ENCODE measurements at places on chromosomes 11 and 22.

DNA sequence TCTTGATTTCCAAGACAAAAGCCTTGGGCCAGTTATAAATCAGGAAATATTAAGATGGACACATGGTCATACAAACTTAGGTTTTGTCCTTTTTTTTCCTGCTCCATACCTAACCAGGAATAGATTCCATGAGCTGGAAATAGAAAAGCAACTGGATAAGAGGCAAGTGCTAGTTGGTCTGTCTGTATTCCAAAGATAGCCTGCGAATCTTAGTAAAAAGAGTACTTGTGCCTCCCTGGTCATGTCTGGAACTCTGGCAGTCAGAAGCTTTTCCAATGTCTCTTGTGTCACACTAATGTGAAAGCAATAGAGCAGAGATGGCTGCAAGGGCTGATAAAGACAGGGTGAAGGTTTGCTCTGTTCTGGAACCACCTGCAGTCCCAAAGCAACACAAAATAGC lies 590.2 kb upstream of the ANO5 start:
- DNase-seq, result no peak

DNA sequence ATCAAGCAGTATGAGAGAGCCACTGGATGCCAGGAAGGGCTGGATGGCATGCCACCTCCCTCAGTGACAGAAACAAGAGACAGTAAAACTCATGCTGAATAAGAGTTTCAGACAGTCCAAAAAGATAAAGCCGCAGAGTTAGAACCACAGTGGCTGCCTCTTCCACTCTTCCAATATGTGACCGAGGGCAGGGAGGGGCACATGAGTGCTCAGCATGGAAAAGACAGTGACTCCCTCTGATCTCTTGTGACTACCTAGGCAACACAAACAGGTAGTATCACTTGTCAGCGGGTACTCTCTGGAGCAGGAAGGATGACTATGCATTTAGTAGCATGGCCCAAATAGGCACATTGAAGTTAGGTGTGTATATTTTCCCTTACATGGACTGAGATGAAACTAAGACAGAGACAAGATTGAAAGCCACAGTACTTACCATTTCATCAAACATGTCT lies 295.4 kb downstream of the CADM1 start:
- DNase-seq, result no peak

GRCh38 chr22:34886391-34886790 lies 179.6 kb upstream of the ISX start:
- no peak for DNase-seq

DNA sequence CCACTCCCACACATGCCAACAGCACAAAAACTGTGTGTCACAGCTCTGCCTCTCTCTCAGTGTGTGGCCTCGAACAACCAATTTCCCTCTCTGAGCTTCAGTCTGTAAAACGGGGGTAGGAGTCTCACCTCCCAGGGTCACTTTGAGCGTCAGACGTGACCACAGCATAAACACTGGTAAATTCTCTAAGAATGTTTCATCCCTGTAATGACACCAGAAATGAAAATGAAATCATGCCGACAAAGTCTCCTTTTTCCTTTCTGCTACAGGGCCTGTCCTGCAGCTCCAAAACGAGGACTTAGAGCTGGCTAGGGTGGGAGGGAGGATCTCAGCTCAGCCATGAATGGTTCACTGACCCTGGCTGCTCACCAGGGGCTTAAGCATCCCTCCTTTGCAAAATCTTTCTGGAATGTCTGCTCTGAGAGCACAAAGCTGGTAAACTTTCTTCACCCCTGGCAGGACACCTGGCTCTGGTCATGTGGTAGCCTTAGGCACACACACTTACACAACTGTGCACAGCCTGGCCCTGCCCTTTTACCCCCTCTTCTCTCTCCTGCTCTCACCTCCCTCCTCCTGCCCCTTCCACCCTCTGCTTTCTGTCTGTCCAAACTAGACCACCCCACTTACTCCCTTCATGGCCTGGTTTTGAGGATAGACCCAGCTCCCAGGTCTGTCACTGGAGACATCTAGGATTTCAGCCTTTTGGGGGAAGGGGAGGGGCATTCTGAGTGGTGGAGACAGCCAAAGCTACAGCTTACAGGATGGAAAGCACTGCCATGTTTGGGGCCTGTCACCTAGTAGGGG lies 12.3 kb upstream of the TSKU start:
- no peak for DNase-seq

GRCh38 chr22:37581504-37581903 lies 1.6 kb upstream of the LGALS2 start:
- DNase-seq, result no peak

GRCh38 chr22:39220450-39220849 lies 24.3 kb downstream of the PDGFB start:
- no peak for DNase-seq

GRCh38 chr11:107562647-107563208 lies 2.8 kb downstream of the ALKBH8 start:
- DNase-seq, result no peak

DNA sequence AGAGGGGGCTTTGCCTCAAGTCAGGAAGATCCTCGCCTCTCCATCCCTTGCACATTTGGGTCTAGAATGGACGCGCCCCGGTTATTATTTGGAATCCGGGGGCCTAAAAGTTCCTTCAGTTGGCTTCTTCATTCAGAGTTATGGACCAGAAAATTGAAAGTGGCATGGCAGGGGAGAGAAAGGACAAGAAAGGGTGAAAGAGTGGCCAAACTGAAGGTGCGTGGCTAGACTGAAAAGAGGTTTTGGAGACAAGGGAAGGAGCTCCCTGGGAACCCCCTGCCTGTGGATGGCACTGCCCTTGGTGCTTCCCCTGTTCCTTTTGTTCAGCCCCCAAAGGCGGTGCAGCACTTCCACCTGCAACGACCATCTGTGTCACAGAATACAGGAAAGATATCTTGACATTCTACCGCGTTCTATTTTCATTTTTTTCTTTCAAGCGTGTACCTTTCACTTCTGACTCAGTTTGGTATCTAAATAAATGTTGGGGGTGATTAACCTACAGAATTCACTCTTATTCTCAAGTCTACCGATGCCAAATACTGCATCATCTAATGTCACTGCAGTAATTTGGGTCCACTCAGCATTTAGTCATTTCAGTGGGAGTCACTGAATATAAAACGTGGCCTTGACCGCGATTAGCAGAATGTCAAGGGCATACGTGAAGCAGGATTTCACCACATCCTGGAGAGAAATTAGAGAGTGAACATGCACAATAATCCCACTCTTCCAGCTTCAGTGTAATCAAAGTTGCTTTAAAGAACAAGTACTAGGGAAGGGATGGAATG lies 88.1 kb upstream of the ARHGAP32 start:
- no peak for DNase-seq

- DNase-seq, result no peak
Measured at GRCh38 chr11:125092669-125093068, 18.8 kb downstream of the TMEM218 start.

- no peak for DNase-seq
Measured at GRCh38 chr11:115409691-115410220, 94.5 kb downstream of the CADM1 start.

DNA sequence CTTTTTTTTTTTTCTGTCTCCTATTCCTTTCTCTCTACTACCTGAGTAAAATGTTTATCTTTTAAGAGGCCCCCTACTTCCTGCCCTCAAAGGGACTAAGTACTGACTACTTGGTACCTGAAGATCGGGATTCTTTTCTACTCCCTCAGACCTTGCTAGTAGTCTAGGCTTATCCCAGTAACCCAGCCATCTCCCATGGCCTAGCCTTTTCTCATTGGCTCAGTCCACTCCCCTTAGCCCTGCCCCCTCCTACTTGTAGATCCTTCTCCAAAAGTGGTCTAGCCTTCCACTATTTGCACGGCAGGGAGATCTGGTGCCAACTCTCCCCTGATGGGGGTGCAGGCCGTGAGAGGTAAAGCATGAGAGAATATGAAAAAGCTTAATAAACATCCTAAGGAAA lies 133.7 kb downstream of the RCN1 start:
- DNase-seq, result no peak

DNA sequence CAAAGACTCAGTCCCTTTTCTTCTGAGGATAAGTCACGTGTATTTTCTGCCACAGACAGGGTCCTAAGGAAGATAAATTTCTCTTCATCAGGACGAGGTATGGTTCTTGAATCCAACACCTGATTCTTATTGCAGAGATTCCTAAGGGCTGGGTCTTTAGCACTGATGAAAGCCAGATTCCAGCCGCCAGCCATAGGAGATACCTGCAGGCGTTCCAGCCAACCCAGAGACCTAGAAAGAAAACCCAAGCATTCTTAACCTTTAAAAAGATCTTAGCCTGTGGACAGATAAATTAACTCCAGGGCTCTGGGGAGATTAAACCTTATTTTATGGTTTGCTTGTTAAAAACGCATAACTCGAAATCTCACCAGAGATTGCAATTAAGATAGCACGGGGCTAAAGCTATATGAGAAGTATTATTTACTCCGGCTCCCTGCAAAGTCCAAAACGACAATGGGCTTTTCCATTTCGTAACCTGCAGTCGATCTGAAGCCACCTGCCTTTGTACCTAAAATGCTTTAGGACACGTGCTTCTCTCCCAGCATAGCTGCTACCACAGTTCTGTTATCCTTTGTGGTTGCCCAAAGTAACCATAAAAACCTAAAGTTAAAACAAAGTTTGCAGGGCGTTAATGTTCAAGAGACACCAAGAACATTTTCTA lies 104.5 kb downstream of the NXPE2 start:
- no peak for DNase-seq

- DNase-seq, result no peak
Measured at GRCh38 chr11:93080146-93080759, 110.8 kb downstream of the MTNR1B start.

DNA sequence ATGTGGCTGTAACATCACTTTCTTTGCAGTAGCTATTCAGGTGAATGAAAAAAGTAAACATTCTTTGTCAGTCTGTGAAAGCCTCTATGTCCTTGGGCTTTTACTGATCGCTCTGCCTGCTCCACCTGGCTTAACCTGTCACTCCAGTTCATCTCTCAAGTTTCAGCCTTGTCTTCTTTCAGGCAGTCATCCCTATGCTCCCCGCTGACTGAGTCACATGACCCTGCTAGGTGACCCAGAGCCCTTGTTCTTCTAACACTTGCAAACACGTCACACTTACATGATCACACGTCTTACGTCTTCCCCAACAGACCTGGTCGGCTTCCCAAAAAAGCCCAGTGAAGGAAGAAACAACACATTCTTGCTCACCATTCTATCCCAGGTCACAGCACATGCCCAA lies 499.3 kb upstream of the TENM4 start:
- DNase-seq, result no peak

- no peak for DNase-seq
Measured at GRCh38 chr11:120326845-120327281, 1.8 kb downstream of the TLCD5 start.

GRCh38 chr11:116582571-116582970 lies 190.2 kb downstream of the BUD13 start:
- DNase-seq, result no peak

GRCh38 chr22:37077802-37078448 lies 26.4 kb downstream of the KCTD17 start:
- peak; percentile 19 for DNase-seq

DNA sequence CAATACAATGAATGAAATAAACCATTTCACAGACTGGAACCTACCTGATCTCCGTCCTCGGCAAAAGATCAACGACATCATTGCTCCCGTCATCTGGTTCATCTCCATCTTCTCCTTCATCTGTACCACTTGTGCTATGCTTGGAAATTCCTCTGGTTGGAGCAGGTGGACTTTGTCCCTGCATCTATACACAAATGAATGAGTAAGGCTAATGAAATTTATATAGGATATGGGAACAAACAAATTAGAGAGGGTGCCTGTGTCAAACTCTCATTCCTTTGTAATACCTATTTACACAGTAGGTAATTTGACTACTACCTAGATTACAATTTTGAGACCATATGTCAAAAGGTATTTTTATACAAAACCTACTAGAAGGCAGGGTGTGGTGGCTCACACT lies 59.4 kb downstream of the F2 start:
- no peak for DNase-seq

- DNase-seq, result no peak
Measured at GRCh38 chr11:26702406-26702805, 19.5 kb downstream of the SLC5A12 start.

DNA sequence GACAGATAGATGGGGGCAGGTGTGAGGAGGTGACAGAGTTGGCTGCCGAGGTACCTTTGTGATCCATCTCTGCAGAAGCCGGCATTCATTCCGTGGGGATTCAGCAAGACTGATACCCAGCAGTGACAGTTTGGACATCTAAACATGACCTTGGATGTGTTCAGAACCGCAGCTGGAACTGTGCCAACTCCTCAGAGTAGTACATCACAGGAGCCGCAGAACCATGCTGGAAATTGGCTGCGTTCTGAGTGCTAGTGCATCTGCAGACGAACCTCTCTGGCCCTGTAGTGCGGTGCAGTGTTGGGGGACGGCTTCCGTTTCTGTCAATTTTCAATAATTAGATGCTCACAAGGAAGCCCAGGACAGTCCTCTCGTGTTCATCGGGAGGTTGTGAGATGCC lies 772.1 kb downstream of the NTM start:
- DNase-seq, result no peak

DNA sequence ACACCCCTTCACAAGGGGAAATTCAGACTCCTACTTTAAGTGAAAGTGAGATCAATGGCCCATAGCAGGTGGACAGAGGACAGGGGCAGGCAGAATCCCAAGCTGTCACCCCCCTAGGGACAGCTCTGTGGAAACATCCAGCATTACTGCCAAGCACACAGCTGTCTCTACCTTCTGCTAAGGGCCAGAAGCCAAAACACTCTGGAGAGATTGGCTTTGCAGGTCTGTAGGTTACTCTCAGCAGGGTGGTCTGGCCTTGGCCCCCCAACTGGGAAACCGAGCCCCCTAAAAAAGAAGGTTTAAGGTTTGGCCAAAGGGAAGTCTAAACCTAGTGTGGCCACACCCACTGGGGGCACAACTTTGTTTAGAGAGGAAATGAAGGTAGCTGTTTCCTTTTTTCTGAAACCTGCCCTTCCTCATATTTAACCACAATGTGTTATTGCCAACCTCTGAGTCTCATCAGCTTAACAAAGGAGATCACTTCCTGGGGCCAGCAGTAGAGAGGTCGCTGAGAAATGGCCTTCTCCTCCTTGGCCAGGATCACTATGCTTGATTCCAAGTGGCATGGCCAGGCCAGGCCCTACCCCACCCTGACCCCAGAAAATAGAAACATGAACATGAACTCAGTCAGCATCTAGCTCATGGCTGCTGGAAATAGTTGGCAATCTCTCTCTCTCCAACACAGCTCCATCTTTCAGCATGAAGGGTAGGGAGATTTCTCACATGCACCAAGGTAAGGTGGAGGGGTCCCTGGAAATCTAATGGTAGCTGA lies 25.9 kb upstream of the SCARF2 start:
- peak; percentile 86 for DNase-seq

GRCh38 chr11:71248656-71249055 lies 3.7 kb downstream of the SHANK2 start:
- no peak for DNase-seq

DNA sequence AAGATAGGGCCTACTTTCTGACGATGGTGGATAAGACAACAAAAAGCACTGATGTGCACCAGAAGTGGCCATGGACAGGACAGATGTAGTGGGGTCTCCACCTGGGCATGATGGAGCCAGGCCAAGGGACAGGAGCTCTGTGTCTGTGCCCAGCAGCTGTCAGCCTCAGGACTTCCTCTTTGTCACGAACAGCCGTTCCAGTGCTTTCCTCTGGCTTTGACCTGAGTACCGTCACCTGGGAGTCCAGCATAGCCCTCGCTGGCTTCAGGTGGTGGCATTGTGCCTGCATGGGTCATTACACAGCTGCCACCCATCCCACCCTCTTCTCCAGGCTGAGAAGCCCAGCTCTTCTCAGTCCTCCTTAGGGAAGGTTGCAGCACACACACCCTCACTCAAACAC lies 137.8 kb downstream of the GRIK4 start:
- no peak for DNase-seq

GRCh38 chr11:71294846-71295600 lies 42.6 kb upstream of the SHANK2 start:
- DNase-seq, result no peak
